ENCODE measurements at places on chromosomes 13 and 19.
A peak's percentile ranks its signal among the peaks of the same experiment; 100 is the strongest.

- DNase-seq = peak; percentile 78
Observed at GRCh38 chr19:46785980-46786235, 2.5 kb downstream of the SLC1A5 start.

DNA sequence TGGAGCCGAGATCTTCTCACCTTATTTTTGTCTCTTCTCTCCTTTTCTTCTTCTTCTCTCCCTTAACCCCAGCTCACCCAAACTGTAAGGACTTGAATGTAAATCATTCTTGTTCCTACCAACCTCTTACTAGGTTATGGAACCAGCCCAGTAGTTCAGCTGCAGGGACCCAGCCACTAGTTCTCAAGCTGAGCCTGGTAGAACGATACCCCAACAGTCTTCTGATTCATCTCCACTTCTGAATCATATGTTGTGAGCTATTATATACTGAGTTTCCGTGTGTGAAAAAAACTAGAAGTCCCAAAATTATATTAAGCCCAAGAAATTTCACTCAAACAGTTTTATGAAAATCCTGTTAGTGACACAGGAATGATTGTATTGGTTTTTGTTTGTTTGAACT is 67.7 kb downstream of the DCT start:
- DNase-seq = no peak

DNA sequence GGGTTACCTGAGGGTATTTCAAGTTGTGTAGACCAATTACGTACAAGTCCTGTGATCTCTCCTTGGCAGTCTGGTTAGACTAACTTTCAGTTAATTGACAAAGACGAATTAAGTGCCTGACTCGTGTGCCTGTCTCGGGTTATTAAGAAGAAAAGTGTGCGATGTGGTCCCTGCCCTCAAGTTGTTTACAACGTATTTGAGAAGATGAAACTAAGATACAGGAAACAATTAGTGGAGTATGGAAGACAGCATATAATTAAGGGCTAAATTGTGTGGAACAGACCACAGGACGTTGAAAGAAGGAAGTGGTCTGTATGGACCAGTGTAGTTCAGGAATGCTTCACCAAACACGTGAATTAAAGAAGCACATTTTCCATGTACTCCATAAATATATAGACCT is 49.2 kb downstream of the KLF5 start:
- no peak for DNase-seq

GRCh38 chr19:16089010-16089846 is 12.9 kb downstream of the TPM4 start:
- DNase-seq = no peak

DNA sequence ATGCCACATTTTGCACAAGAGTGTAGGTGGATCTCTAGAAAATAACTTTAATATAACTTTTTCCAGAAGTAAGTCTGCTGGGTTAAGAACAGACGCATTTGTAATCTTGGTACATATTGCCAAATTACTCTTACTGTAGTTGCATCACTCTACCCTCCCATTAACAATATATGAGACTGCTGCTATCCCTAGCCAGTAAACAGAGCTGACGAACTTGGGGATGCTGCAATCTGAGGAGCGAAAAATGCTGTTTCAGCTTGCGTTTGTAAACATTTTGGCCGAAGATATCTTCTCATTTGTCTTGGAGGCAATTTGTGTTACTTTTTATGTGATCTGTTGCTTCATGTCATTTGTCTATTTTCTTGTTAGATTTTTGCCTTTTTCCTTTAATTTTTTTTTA is 1482.8 kb downstream of the OLFM4 start:
- no peak for DNase-seq

- DNase-seq = no peak
Observed at GRCh38 chr13:69720278-69720983, 387.2 kb upstream of the ATXN8OS start.

DNA sequence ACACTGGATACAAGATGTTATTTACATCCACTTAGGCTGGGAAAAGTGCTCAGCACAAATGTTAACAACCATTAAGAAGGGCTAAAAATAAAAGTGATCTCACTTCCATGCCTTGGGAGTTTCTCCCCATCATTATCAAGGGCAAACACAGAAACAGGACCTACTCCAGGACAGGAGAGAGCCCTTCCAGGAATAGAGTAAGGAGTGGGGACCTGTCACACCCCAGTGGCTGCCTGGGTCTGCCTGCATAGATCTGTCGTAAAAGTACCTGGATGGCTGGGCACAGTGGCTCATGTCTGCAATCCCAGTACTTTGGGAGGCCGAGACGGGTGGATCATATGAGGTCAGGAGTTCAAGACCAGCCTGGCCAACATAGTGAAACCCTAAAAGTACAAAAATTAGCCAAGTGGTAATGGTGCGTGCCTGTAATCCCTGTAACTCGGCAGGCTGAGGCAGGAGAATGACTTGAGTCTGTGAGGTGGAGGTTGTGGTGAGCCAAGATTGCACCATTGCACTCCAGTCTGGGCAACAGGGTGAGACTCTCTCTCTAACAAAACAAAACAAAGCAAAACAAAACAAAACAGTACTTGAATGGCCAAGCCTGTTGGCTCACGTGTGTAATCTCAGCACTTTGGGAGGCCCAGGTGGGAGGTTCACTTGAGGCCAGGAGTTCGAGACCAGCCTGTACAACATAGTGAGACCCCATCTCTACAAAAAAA is 5.6 kb downstream of the ATP8A2 start:
- no peak for DNase-seq

- DNase-seq = no peak
Observed at GRCh38 chr13:67859904-67860303, 629.8 kb upstream of the PCDH9 start.

DNA sequence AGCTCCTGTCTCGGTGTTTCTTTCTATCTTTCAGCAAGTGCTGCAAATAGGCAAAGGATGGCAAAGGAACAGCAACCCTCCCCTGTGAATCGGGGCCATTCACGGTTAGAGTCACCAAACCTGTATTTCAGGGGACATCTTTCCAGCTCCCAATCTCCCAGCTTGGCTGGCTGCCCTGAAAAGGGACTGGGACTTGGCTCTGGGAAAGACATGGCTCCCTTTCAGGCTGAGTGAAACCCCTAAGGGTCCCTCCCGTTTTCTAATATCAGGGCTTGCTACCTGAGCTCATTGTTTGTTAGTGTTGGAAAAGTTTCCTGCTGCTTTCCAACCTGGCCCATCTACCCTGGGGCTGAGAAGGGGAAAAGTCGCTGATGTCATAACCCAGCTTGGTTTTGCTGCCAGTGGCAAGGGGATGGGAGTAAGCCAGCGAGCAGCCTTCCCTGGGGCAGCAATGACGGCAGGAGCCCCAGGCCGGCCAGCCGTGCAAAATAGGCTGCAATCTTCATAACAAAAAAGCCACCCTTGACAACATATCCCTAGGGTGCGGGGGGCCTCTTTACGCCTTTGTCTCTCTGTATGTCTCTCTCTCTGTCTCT is 29.9 kb downstream of the SERP2 start:
- peak; percentile 45 for DNase-seq

GRCh38 chr13:28387740-28388501 is 107.0 kb downstream of the FLT1 start:
- no peak for DNase-seq

DNA sequence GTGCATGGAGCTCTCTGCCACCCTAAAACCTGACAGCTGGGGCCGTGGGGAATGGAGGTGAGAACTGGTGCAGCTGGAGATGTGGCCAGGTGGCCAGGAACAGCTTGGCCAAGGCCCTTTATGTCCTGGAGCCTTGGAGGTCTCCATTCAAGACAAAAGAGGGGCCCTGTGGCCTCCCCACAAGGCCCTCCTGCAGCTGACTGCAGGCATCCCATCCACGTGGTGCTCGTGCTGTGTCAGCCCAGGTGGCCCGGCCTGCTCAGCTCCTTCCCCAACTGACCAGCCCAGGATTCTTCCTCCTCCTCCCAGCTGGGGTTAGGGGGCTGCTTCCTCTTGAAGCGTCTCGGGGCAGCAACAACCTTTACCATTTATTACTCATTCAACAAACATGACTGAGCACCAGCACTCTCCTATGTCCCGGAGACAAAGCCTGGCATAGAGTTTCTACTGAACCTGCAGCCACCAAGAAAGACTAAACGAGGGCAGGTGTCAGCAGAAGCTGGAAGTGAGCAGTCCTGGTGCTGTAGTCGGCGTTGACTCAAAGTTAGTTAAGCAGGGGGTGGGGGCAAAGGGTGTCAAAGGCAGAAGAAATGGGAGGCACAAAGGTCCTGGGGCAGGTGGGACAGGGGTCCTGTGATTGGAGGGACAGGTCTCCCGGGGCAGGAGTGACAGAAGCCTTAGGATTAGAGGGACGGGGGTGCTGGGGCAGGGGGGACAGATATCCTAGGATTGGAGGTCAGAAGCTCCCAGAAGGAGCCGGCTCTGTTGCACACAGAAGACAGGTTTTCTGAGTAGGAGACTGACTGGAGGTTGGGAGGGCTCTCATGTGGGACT is 23.3 kb upstream of the C13orf46 start:
- no peak for DNase-seq

DNA sequence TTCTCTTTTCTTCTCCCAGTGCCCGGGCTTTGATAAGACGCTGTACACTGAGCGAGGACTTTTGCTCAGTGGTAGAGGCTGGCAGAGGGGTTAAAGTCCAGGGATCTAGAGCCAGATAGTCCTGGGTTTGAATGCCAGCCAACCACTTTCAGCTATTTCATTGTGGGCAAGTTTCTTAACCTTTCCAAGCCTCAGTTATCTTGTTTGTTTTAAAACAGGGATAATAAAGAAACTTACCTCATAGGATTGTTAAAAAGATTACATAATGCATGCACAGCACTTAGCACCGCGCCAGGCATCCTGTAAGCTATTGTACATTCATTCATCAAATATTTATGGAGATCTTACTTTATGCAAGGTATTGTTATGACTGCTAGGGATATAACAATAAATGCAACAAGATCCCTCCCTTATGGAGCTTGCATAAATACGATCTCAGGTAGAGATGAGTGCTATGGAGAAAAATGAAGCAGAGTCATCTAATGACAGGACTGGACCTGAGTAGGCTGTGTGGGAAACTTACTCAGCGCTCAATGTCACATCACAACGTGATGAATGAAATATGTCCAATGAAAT is 70.8 kb downstream of the LNX2 start:
- peak; percentile 41 for DNase-seq

DNA sequence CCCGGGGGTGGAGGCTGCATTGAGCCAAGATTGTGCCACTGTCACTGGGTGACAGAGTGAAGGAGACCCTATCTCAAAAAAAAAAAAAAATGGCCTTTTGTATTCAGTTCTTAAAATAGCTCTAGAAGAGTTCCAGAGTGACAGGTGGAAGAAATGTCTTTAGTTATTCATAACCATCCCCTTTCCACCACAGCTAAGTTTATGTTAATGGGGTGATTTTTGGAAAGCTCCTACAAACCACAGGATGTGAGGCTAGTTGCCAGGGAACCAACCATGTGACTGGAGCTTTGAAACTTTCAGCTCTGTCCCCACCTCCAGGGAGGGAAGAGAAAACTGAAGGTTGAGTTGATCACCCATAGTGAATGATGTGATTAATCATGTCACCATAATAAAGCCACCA is 6.9 kb downstream of the ZNF490 start:
- no peak for DNase-seq

GRCh38 chr13:30639671-30640070 is 22.0 kb downstream of the USPL1 start:
- DNase-seq = no peak

- DNase-seq = no peak
Observed at GRCh38 chr19:40571005-40571318, 5.7 kb upstream of the SHKBP1 start.

DNA sequence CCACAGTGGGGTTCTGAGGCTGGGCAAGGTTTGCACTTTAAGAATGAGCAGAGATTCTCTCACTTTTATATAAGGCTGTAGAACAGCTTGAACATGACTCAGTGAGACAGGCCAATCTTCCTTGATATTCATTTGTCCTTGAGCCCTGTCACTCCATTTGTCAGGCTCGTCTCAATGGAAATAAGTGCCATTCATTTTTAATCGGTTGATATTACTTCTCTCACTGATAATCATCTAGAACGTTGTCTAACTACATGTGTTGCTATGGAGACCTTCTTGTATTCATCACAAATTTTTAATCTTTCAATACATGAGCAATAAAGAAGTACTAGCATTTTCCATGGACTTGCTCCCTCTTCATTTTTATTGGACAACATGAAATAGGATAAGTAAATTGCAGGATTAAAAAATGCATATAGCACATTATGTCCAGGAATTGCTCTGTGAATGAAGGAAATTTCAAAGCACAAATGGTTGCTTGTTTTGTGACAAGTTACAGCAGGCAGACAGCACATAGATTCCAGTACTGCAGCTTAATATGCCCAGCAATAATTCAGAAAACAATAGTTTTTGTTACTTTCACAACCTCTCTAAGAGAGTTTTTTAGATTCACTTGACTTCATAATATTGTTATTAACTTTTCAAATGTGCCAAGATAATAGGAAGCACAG is 1178.4 kb upstream of the ATXN8OS start:
- no peak for DNase-seq

DNA sequence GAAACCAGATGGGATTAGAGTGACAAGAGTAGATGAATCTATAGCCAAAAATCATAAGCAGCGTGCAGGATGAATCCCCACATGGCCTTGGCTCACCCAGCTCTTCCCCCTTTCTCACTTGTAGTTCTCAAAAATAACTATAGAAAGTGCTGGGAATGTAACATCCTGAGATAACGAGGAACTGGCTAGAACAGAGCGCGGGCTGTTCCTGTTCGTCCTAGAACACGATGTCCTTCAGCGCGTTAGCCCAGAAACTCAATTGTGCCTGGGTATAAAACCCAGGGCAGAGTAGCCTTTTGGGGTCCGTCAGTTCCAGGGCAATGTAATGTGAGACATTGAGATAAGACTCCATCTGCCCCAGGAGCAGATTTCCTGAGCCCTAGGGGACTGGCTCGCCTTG is 326.2 kb downstream of the TSHZ3 start:
- no peak for DNase-seq

DNA sequence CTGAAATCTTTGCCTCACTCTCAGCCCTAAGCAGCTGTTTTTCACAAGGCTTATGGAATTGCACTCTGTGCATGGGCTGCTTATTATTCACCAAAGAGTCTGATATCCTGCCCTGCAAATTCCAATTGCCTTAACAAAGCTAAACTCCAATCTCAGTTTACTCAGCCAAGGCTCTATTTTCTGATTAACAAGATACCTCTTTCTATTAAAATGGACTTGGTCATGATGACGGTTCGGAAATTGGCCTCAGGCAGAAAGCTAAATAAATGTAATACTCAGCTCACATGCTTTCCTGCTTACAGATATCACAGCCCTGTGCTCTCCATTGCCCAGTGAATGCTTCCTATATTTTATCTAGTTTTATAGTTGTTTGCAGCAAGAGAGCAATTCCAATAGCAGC is 1270.8 kb downstream of the PCDH9 start:
- DNase-seq = no peak

- no peak for DNase-seq
Observed at GRCh38 chr19:31054430-31054829, 294.8 kb downstream of the TSHZ3 start.
